ENCODE measurements at places on chromosomes 7 and 10.

DNA sequence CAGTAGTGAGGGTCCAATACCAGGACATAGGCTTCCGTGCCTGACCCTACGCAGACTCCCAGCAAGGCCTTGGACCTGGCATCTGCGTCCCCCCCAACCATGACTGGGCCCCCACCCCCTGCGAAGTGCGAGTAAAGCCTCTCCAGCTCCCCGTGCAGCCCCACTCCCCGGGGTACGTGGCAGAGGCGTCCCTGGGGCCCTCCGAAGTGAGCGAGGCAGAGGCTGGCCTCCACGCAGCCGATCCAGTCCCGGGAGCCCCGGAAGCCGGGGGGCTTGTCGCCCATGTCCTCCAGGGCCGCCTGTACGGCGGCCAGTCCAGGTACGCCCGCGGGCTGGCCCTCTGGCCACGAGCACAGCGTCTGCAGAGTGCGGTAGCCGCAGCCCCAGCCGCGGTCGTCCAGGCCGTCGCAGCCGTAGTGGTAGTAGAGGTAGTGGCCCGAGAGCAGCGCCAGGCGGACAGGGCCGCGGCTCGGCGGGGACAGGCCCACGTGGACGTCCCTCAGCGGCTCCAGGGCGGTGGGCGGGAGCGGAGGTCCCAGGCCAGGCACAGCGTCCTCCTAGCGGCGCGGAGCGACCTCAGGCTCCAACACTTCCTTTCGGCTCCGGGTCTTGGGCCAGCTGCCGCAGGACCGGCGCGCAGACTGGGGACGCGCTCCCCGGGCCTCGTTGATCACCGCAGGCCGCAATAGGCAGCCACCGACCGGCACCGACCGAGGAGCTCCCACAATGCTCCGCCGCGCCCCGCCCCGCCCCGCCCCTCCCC lies at the start of gene UFSP1:
Gene UFSP1 (minus strand): TSS at position 728 of the 763 bp plus-strand sequence. CDS start 444 bp downstream, at position 284.
- no peak for DNase-seq

- DNase-seq: no peak
Observed at GRCh38 chr7:38671911-38672905, 41.0 kb upstream of the AMPH start.

- no peak for DNase-seq
Observed at GRCh38 chr7:47420122-47420780, 161.7 kb downstream of the TNS3 start.

GRCh38 chr10:43585981-43586729 lies 11.7 kb upstream of the ZNF239 start:
- DNase-seq: no peak

- DNase-seq: no peak
Observed at GRCh38 chr7:108265007-108265406, 134.8 kb upstream of the LAMB4 start.

DNA sequence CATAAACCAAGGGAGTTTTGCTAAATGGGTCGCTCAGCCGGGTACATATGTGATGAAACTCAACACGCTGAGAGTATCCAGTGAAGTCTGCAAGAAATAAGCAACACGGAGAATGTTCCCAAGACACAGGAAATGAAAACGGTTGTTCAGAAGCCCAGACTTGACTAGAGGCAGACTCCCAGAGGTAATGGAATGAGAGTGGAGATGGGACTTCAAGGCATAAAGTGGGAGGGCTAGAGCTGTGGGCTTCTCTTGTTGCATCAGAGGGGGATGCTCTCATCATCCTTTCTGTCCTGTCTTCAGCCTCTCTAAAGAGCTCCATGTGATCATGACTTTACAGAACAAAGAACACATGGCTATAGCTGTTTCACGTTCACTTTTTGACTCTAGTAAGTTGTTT lies 88.3 kb downstream of the BAMBI start:
- no peak for DNase-seq

GRCh38 chr10:124886195-124886594 lies 55.7 kb upstream of the ZRANB1 start:
- DNase-seq: no peak

DNA sequence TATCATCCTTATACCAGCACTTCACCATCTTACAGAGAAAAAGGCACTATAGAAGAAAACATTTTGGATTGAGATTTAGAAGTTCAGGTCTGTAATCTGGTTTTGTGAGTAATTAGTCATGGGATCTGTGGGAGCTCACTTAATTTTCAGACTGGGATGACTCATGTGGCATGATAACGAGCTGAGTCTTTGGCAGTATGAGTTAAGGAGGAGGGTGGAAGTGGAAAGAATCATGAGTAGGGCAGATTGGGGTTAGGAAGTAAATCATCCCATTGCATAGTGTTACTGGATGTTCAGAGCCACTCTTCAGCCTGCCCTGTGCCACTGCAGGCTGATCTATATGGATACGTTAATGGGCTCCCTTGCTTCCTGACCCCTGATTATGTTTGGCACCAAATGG lies 64.9 kb downstream of the ZNF92 start:
- no peak for DNase-seq

DNA sequence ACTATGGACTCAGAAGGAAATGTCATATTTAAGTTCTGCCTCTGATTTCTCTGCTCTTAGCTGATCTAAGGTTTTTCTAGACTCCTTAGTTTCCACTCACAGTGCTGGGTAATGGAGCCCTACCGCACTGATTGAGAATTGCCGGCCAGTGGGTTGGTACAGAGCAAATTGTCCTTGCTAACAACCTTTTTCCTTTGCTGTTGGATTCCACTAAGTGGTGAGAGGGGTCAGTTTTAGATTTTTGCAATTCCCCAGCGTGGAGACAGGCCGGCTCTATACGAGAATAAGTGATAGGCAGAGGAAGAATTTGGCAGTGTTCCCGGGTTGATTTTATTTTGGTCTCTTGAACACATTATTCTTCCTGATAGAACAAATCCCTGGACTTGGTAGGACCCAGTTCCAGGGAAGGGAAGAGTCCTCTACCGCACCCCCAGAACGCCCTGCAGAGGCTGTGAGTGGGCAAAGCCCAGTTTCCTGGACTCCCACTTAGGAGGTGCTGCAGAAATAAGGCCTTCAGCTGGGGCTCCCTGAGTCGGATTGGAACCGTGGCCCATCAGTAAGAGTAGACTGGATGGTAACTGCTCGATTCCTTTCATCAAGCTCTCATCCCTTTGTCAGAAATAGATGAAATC lies 3.0 kb upstream of the NRP1 start:
- DNase-seq: no peak

DNA sequence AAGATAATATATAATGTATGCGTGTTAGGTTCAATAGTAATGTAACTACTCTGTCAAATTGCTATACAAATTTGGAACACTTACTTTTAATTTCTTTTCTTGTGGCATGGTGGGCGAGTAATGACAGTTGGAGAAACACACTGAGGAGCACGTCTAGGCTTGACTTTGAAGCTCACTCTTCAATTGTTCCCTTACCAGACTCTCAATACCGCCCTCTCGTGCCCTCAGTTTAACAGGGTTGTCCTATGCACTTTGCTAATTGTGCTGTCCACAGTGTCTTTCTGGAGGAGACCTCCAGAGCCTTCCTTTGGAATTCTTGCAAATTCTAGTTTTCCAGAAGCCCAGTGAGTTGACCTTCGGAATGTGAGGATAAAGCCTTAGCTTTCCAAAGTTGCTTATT lies 107.2 kb upstream of the RELN start:
- no peak for DNase-seq

DNA sequence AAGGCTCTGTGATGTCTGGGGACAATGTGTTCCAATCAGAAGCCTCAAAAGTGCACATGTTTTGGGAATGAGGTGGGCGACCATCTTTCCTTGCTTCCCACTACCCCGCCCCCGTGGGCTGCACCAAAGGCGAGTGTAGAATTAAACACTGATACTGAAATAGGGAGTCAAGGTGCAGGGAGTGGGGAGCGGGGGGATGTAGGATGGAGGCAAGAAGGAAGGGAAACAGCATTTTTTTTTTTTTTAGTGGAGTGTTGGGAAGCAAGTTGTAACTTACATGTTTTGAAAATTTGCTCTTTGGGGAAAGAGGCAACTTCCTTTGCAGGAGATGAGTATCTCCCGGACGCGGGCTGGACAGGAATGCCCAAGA lies 484 bp upstream of the DLX5 start:
- DNase-seq: no peak

GRCh38 chr10:100748231-100749058 lies 3.1 kb downstream of the PAX2 start:
- no peak for DNase-seq

DNA sequence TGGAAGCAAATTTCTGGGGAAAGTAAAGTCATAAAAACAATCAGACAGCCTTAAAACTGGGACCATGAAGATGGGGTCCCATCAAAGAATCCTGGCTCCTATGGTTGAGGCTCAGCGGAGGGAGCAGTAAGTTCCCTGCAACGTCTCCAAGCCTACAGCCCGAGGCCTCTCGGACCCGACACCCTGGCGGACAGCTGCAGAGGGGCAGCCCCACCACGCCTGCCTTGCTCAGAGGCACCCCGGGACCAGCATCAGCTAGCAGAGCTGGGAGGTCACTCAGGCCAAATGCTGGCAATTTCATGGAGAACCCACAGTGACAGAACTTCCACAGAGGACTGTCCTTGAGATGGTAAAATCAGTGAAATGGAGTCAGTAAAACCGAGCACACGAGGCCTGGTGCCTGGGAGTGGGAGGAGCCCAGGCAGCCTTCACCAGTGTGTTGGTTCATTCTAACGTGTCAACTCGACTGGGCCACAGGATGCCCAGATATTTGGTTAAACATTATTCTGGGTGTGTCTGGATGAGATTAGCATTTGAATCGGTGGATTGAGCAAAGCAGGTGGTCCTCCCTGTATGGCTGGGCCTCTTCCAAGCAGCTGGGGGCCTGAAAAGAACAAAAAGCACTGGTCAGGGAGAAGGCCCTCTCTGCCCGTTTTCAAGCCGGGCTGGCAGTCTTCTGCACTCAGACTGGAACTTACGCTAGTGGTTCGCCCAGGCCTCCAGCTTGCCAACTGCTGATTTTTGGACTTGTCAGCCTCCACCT lies 96.2 kb upstream of the INSIG1 start:
- no peak for DNase-seq

DNA sequence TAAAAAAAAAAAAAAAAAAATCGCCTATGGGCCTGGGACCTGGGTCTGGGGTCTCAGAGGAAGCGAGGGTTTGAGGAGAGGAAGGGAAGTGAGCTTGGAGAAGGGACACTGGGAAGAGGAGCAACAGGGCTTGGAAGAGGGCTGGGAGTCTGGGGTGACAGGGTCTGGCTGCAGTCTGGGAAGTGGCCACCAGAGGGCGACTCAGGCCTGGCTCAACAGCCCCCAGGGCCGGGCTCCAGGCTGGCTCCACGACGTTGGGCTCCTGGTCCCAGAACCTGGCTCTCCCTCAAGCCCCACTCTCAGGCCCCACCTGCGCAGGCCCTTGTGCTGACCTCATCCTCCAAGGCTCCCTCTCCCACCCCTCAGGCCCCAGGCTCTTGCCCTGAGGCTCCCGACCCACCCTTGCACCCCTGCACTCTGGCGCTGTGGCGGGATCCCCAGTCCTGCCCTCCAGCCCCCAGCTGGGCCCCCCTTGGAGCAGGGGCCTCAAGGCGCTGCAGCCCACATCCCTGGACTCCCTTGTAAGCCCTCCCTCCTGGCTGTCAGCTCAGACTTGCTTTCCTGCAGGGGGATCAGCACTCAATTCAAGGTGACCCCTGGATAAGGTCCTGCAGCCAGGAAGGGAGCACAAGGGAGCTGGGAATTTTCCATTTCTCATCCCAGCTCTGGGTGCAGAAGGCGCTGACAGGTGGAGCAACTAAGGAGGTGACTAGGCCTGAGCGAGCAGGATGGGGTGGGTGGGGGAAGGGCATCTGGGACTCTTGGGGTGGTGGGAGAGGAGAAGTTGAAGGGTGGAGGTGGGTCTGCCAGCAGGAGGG lies 5.4 kb upstream of the SPACDR start:
- peak; percentile 86 for DNase-seq
